ENCODE measurements at places on chromosomes 7 and 10.

- DNase-seq = no peak
These were observed 35.1 kb downstream of the GUSB start for GRCh38 chr7:65946904-65947303.

DNA sequence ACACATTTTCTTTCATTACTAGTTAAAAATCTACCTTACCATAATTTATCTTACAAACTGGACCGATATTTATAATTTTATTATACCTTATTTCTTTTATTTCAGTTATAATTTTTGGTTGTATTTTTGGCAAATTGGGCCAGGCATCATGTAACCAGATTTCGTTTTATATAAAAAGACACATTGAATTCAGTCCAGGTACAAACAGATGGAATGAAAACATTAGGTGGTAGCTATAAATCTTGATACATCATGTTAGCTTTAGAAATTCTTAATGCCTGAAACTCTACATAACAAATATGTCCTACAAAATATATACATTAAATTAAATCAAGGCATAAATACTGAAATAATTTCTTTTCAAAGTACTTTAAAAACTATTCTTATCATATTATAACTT is 73.1 kb downstream of the SLC13A1 start:
- no peak for DNase-seq

DNA sequence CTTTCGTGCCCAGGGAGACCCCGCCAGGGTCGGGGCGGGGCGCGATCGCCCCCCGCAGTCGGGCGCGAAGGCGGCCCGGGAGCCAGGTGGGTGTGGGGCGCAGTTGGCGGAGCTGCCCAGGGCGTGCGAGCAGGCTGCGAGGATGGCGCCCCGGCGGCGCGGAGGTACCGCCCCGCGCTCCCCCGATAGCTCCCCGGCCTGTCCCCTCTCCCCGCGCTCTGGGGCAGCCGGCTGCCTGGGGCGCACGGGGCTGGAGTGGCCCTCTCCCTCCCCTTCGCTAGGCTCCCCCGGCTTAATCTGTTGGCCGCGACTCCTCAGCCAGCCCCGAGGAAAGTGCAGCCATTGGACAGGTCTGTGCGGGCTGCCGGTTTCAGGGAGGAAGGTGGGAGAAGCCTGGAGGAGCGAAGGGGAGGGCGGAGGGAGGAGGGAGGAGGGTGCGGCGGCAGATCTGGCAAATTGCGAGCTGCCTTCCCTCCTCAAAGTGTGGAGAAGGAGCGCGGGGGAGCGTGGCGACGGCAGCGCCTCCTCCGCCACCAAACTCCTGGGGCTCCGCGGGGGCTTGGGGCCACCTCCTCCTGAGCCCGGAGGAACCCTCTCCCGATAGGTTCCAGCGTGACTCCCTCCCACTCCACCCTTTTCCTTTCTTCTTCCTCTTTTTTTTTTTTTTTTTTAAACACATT is 361 bp upstream of the PLXDC2 start:
- no peak for DNase-seq

DNA sequence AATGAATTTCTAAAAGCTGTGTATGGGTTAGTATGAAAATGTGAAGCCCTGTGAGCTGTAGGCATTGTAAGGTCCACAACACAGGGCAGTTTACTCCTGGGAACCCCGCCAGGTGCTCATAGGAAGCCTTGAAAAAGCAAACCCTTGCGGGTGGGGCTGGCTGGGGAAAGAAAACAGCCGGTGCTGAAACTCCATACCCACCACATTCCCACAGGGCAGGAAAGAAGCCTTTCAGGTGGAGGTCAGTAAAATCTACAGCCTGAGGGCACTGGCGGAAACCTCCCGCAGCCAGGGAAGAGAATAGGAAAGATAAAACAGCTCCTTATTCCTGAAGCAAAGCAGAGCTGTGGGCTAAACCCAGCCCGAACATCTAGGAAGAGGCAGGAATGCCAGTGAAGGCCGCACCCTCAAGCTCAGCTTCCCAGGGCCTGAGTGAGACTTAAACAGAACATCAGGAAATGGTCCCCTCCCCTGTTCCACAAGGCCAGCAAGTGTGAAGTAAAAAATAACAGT is 34.7 kb downstream of the PODXL start:
- DNase-seq = no peak

GRCh38 chr10:30454744-30455510 is 20.9 kb downstream of the MAP3K8 start:
- no peak for DNase-seq

DNA sequence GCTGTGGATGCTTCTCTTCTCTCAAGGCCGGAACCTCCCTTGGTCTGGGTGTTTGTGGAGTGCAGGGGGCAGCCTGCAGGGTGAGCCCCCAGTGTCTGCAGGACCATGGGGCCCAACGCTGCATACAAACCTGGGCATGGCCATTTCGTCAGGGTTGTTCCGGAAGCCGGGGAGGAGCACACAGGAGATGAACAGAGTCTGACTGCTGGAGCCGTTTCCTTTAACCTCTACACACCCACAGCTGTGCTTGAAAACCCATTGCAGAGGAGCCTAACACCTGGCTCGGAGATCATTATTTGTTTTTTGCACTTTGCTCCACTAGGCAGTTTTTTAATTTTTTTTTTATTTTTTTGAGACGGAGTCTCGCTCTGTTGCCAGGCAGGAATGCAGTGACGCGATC is 167.6 kb upstream of the INSYN2A start:
- DNase-seq = no peak

DNA sequence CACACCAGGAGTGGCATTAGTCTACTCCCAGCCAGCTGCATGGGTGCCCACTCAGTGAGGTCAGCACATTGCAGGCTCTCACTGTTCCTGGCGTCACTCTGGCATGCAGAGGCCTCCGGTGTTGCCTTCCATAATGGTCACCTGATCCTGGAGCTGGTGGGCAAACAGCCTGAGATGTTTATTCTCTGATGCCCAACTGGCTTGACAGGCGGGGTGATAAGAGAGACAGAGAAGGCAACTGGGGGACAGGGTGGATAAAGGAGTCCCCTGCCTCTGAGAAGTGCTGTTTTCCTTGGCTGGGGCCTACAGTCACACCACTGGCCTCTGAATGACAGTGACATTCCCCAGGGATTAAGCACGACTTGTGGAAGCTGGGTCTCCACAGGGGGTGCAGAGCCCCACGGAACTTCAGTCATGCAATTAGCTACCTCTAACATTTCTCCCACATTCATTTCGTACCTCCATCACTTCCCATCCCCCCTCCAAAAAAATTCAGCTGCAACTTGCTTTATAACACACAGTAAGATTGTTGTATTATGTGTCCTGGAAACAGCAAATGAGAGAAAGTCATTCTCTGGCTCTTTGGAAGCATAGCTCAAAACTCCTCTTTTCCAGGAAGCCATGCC is 7.1 kb upstream of the RBM20 start:
- no peak for DNase-seq

DNA sequence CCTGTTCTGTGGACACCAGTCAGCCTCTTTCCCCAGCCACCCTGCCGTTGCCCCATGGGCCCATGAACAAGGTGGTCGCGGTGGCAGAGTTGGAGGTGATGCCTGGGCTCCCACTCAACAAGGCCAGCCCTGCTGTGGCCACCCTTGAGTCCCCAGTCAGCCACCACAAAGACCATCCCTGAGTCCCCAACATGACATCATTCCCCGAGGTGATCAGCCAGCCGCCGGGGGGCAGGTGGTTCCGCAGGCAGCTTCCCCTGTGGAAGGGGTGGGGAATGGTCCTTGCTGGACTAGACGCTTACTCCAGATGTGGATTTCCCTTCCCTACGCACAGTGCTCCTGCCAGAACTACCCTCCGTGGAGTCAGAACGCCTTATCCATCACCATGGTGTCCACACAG is 271.7 kb downstream of the PTPRN2 start:
- no peak for DNase-seq

DNA sequence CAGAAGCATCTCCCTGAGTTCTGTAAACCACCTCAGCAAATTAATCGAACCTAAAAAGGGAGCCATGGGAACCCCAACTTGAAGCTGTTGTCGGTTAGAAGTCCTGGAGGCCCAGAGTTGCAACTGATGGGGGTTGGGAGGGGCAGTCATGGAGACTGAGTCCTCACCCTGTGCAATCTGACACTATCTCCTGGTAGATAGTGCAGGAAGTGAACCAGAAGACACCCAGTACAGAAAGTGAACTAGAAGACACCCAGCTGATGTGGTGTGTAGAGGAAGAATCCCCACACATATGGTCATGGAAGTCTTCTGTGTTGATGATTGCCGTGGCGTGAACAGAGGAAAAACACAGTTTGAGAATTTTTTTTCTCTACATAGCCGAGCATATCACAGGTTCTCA is 58.8 kb upstream of the SRRM3 start:
- no peak for DNase-seq

DNA sequence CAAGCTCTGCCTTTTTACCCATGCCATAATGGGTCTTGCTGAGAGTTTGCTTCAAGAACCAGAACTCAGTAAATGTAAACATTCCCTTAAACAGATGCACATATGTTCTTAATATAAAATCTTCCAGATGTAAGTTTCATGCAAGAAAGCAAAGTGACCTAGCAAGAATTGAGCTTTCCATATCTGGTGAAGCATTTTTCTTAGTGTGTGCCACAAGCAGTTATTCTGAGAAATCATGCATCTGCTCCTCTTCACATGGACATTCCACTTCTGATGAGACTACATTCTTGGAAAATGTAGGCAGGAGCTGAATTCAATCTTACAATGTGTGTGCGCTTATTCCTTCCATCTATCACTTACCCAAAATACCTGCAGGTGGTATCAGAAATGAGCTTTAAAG is 227.8 kb upstream of the LRRTM3 start:
- DNase-seq = no peak

- DNase-seq = no peak
These were observed 130.4 kb downstream of the AASS start for GRCh38 chr7:122013630-122014029.

DNA sequence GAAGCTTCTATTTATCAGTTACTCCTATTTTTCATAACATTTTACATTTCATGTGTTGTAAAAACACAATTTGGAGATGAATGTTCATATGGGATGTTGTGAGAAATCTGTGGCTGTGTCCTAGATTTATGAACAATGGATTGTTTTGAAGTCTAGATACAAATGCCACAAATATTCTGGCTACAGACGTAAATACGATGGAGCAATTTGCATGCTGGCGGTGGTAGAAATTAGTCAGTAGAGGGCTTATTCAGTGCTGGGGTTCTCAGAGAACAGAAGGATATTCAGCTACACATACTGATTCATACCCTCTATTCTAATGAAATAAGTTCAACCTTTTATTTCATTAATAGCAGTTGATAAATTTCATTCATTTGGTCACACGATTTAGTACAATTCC is 48.8 kb downstream of the PLPP4 start:
- no peak for DNase-seq

DNA sequence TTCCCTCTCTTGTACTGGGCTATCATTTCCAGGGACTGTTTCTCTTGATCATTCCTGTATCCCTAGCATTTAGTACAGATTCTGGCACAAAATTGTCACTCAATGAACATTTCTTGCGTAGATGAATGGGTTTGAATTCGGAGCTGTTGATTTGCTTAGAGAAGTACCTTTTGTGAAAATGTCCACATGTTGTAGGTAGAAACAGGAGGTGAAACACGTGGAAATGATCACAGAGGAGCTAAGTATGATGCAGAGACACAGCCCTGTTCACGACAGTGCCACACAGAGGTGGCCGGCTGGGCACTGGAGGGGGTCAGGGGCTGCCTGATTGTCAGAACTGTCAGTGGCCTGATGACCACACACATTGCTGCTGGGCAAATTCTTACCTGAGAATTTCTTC is 196.1 kb upstream of the PRKCQ start:
- no peak for DNase-seq

DNA sequence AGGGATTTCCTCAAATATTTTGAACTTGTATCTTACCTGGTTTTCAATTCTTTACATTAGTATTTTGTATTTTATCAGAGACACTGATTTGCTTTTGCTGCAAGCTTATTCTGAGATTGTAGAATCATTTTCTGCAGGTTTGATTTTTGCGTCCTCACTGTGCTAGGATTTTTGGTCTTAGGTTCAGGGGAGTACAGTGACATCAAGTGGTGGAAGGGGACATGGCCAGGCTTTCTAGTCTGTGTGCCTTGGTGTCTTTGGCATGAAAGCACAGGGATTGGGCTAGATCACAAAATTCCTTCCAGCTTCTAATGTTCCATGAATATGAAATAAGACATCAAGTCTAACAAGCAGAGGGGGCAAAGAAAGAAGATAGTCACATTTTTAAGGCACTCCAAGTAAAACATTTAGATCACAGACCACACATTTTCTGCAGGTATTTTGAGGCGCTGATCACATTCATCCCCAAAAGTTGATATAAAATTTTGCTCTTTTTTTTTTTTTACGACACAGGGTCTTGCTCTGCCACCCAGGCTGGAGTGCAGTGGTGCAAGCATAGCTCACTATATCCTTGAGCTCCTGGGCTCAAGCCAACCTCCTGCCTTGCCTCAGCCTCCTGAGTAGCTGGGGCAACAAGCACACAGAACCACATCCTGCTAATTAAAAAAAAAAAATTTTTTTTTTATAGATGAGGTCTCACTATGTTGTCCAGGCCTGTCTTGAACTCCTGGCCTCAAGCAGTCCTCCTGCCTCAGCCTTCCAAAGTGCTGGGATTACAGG is 124.4 kb downstream of the PON1 start:
- no peak for DNase-seq

DNA sequence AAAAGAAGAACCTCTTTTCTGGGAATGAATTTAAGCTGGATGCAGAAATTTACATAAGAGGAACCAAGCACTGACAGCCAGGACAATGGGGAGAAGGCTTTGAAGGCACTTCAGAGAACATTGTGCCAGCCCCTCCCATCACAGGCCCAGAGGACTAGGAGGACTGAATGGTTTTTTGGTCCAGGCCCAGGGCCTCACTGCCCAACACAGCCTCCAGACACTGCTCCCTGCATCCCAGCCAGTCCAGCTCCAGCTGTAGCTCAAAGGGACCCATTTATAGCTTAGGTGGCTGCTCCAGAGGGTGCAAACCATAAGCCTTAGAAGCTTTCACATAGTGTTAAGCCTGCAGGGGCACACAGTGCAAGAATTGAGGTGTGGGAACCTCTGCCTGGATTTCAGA is 142.1 kb downstream of the DPY19L1 start:
- no peak for DNase-seq

DNA sequence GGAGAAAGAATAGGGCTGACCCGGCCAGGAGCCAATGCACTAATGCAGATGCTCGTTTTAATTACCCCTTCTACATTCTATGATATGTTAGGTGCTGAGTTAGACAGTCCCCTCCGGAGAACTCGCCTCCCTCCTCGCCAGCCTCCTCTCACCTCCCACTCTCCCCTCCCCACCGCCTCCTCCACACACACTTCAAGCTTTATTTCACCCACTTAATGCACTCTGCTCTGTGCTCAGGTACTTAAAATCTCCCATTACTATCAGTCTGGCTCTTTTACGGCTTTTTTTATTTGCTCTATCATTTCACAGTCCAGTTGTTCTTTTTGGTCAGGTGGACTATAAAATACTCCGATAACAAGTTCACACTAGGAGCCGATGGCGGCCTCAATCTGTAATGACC is 231.6 kb downstream of the TEX36 start:
- DNase-seq = no peak

DNA sequence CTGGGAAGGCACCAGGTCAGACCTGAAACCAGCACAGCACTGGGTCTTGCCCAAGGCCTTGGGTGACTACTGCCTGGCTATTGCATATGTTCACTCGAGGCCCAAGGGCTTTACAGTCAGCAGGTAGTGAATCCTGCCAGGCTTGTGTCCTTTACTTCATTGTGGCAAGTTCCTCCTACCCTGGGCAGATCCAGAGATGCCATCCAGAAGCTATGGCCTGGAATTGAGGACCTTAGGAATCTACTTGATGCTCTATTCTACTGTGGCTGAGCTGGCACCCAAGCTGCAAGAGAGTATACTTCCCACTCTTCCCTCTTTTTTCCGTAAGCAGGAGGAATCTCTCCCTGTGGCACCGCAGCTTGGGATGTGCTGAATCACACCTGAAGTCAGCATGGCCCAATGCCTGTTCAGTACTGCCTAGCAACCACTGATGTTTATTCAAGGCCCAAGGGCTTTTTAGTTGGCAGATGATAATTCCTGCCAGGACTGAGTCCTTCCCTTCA is 246.7 kb upstream of the CTBP2 start:
- DNase-seq = no peak
